ENCODE measurements at places on chromosomes 7 and 10. TPM values are rescaled to one million over a fixed set of nuclear protein-coding genes. Genes with fewer than 3 reads are reported as not detected.

HILPDA gene
- 8.8 TPM for total RNA-seq

CALML3 gene
- total RNA-seq = not detected

- H3K4me1 ChIP-seq = no peaks in the 10 kb centered on the region
- H3K27ac ChIP-seq = no peak overlapping the region
- DNase-seq = no peak
- no peaks in the 10 kb centered on the region for H3K36me3 ChIP-seq
Measured at GRCh38 chr10:108684431-108684830, 1238.9 kb downstream of the XPNPEP1 start.

DNA sequence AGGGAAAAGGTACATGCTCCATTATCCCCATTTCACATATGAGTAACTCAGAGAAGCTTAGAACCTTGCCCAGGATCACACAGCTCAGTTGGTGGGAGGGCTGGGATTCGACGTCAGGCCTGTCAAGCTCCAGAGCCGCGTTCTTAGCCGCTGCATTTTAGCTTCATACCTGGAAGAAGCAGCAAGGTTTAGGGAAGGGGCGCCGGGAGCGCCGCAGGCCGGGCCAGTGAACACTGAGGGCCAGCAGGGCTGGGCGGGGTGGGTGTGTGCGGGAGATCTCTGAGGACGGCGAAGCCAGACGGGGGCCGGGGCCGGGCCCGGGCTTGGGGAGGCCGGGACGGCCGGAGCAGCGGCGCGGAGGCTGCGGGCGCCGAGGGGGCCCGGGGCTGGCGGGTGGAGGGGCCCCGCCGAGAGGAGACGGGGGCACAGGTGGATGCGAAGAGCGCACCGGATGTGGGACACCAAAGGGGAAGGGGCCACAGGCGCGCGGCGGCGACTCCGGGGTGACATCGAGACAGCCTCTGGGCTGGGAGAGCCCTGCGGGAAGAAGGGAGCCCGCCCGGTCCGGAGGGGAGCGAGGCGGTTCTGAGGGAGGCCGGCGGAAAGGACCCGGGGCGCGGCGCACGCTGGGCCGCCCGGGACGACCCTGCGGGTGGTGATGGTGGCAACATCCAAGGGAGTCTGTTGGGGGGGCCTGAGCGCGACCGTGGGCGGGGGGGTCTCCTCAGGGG, 498 bp downstream of the NDST2 start:
- peaks cover 22% of the 10 kb centered on the region for H3K36me3 ChIP-seq
- H3K27me3 ChIP-seq = no peaks in the 10 kb centered on the region
- H3K4me1 ChIP-seq = peaks cover 19% of the 10 kb centered on the region
- no peak for DNase-seq
- H3K27ac ChIP-seq = peak overlapping the region; percentile 74

- H3K27me3 ChIP-seq = no peaks in the 10 kb centered on the region
- no peaks in the 10 kb centered on the region for H3K4me1 ChIP-seq
- DNase-seq = no peak
- H3K36me3 ChIP-seq = no peaks in the 10 kb centered on the region
- H3K27ac ChIP-seq = no peak overlapping the region
- no peak overlapping the region for H3K4me3 ChIP-seq
Measured at GRCh38 chr10:117457932-117458331, 82.7 kb upstream of the PDZD8 start.

All from osteocyte (in vitro differentiated cells).